ENCODE measurements at places on chromosomes 3 and 15.

DNA sequence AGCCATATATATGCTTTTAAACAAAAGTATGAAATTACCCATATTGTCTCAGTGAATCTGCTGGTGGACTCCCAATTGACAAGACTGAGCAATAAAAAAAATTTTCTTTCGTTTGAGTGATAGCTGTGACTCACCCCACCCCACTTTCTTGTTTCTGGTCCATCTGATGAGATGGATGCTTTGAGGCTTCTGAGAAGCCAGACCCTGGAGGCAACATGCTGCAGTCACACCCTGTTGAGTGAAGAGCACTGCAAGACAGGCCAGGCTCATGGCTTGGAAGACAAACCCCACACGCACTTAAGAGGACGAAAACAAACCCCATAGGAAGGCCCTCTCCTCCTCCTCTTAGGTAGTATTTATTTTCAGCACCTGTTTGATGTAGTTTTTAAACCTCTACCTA is 276.0 kb upstream of the TTC14 start:
- no peak for DNase-seq

GRCh38 chr15:47640079-47640478 is 77.2 kb upstream of the SEMA6D start:
- DNase-seq = no peak

DNA sequence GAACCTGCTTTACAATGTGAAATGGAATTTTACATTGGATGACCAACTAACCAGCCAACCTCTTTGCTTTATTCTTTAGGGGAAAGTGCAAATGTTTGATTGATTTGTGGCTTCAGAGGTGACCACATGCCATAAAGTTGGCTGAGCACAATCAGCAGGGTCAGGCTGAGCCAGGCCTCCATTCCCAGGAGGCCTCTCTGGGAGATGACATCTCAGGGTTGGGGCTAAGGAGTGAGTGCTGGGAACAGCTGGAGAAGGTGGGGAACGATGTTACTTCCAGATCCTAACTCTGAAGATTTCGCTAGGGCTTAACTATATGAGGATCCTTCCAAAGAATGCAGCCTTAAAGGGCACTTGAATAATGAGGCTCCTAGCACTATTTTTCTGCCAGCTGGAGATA is 131.7 kb downstream of the ATP10A start:
- DNase-seq = no peak

GRCh38 chr15:48695827-48696573 is 50.5 kb upstream of the FBN1 start:
- DNase-seq = no peak

DNA sequence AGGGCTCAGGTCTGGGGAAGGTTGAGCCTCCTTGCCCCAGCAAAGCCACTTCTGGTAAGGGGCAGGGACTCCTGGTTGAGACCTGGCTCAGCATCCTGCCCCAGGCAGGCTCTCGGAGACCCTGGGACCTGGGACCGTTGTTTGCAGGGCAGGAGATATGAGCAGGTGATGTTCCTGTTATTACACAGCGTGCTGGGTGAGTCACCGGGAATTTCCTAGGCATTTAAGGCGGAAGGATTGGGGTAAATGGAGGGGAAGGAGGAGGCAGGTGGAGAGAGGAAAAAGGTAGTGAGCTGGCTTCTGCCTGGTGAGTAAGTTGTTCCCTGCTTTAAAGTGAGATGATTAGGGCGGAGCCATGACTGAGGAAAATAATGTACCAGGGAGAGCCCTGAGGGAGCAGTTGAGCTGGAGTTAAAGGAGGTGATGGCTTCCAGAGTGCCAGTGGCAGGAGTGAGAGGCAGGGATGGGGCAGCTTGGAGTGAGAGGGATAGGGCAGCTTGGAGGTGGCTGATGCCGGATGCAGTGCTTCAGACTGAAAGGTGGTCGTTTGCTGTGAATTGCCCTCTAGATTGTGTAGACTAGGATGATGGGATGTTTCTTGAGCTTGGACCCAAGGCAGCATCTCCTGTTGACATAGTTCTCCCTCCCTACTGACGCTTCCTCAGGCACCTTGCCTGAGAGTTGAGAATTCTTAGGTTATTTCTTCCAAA is 79.4 kb downstream of the AAGAB start:
- peak; percentile 1 for DNase-seq

- DNase-seq = no peak
Observed at GRCh38 chr3:160831401-160831800, 75.4 kb downstream of the PPM1L start.

DNA sequence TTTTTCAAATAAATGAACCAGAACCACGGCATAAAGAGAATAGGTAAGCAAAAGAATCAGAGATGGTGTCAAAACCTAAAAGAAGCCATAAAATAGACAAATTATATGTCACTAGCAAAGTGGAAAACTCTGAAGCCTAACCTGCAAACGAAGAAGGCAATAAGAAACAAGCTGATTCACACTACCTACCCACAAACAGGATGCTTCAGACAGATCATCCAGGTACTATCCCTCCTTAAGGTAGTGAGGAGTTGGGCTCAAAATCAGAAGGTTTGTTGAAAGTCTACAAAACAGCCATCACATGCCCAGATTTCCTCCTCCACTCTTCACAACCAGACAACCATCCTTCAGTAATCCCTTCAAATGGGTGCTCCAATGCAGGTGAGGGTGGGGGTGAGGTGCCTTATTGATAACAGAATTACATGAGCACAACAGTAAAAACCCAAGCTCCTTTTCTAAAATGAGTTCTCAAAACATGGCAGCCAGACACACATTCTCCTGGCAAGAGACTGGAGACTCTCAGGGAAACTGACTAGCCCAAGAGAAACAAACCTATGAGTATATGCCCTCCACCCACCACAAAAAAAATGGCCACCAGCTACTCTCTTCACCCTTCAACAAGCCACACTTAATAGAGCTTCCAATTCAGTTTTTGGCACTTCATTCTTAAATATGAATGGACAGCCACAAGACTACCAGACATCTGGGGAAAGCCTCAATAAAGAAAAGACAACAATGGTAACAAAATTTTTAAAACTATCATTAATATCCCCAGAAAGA is 6.4 kb downstream of the KPNA1 start:
- DNase-seq = peak; percentile 18

GRCh38 chr3:23329471-23330105 is 126.5 kb downstream of the UBE2E2 start:
- DNase-seq = no peak
